Stimulated activated CD8-positive, alpha-beta memory T cell treated with anti-CD3 and anti-CD28 coated beads, Interleukin-7, amount 100 ng/mL, for 1 hour (primary cell): ENCODE measurements at places on chromosomes 12 and 14.

GRCh38 chr14:89267163-89267562, 149.9 kb downstream of the FOXN3 start:
- no peak for DNase-seq

DNA sequence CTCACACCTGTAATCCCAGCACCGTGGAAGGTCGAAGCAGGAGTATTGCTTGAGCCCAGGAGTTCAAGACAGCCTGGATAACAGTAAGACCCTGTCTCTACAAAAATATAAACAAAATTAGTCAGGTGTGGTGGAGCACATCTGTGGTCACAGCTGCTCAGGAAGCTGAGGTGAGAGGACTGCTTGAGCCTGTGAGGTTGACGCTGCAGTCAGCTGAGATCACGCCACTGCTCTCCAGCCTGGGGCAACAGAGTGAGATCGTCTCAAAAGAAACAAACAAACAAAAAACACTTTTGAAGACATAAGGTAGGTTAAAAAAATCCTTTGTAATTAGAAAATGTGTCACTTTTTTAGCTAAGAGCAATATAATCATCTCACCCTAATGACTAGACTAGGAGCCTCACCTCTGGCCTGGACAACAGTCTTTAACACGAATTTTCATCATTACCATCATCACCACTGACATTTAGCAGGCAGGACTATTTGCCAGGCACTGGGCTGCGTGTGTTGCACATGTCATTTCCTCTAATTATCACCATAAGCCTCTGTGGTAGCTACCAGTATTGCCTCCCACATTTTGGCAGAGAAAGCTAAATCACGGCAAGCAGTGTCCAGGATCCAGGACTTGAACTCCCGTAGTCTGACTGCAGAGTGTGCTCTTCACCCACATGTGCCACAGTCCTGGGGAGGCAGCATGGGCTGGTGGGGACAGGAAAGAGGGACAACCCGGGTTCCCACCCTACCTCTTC, 4.6 kb upstream of the SYCP3 start:
- no peak for DNase-seq

DNA sequence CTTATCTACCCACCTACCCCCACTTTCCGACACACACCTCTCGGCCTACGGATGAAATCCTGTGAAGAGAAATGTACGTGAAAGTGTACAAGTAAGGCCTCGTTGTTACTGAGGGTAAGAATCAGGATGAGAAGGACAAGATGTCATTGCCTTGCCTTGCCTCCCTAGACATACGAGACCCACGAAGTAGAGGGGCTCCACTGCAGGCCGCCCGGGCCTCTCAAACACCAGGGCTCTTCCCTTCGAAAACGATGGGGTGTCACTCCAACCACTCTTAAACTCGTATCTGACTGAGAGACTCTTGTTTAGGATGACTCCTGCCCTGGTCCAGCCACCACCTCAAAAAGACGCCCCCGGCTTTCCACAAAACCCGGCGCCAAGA, 498 bp downstream of the RACGAP1 start:
- DNase-seq: no peak

- peak; percentile 86 for DNase-seq
Measured at GRCh38 chr12:8045952-8046944, 13.7 kb downstream of the FOXJ2 start.

- no peak for DNase-seq
Measured at GRCh38 chr12:24821691-24822090, 127.2 kb downstream of the BCAT1 start.

DNA sequence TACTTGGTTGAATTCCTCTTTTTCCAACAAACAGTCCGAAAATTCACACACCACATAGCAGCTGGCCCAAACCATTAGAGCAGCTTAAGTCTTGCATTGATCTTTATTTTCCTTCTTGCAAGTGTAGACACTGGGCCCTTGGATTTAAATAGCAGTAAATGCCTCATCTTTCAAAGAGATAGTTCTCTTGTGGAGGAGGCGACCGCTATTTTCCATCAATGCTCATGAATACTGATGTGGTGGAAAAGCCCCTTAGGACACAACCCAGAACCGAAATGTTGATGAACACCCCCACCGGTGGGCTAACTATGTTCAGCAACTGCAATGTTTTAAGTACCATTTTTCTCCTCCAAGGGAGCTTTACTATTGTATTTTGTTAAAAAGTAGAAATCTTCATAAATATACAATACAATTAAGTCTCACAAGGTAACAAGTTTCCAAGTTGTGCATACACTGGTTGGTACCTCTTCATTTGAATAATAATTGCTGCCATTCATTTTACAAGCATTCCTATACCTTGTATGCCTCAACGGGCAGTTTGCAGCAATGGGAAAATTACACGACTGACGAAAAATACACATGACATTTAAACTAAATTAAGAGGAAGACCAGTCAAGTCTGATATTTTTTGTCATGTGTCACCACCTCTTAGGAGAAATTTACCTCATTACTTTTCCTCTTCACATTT, 18.0 kb downstream of the NIN start:
- DNase-seq: no peak

GRCh38 chr12:120358412-120359100, 10.4 kb downstream of the MSI1 start:
- DNase-seq: no peak

GRCh38 chr14:79540394-79540793, 670.9 kb downstream of the DIO2 start:
- DNase-seq: no peak

GRCh38 chr14:103070263-103070885, 13.0 kb upstream of the CDC42BPB start:
- no peak for DNase-seq

GRCh38 chr12:114812858-114813761, 129.1 kb upstream of the TBX3 start:
- no peak for DNase-seq

- no peak for DNase-seq
Measured at GRCh38 chr12:114665411-114666260, 18.3 kb downstream of the TBX3 start.

GRCh38 chr12:6333029-6333428, 8.8 kb downstream of the TNFRSF1A start:
- DNase-seq: no peak

GRCh38 chr14:103626146-103626850, 2.7 kb upstream of the KLC1 start:
- DNase-seq: no peak

DNA sequence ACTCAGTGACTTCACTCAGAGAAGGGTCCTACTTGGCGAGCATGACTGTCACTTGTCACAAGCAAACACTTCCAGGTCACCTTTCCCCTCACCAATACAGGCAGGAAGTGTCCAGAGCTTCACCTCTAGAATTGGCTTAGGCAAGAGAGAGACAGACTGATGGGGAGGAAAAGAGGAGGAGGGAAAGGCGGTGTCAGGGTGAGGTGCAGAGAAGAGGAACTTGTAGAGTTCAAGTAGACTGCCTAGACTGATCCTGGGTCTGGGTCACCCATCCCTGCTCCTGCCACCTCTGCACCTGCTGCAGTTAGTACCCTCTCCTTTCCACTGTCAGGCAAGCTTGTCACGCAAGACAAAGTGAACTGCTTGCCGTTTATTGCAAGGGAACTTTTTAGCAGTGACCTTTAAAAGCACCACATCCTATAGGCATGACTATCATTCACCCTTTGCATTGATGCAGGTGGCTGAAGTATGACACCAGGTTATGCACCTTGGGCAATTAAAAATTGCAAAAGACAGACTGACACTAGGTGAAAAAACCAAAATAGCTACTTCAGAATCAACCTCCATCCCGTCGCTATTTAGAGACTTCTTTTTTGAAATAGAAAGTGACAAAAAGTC, 292.4 kb downstream of the SYT1 start:
- no peak for DNase-seq

GRCh38 chr12:6229224-6230218, 29.3 kb downstream of the CD9 start:
- DNase-seq: no peak

GRCh38 chr12:89756585-89757398, 48.2 kb upstream of the ATP2B1 start:
- no peak for DNase-seq

DNA sequence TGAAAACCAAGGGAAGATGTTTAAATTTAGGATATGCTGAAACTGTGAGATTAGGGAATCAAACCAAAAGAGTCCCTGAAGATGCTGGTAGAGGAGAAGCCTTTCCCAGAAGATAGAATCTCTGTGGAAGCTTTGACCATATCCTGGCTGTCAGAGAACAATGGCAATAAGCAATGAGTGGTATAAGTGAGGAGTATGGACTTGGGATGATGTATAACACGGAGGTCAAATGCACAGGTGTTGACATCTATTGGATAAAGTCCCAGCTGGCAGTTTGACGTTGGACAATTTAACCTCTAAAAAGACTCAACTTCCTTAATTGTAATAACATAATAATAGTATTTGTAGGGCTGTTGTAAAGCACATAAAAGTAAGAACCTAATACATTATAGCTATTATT, 30.1 kb upstream of the CLEC14A start:
- DNase-seq: no peak

DNA sequence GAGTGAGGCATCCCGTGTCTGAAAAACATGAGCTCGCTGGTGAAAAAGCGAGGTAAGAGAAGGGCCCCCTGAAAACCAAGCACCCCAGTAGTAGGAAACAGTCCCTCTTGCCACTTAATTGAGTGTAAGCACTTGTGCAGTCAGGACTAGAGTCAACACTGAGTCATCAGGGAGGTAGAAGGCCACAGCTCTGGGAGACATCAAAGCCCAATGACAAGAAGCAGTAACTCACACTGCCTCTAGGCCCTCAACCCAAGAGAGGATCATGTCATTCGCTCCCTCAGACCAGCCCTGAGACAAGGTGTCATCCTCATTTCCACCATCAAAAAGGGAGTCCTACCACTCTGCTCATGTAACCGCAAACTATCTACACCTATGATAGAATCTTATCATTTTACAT, 17.8 kb downstream of the POMT2 start:
- no peak for DNase-seq

GRCh38 chr12:111330800-111331752, 37.8 kb downstream of the PHETA1 start:
- no peak for DNase-seq

DNA sequence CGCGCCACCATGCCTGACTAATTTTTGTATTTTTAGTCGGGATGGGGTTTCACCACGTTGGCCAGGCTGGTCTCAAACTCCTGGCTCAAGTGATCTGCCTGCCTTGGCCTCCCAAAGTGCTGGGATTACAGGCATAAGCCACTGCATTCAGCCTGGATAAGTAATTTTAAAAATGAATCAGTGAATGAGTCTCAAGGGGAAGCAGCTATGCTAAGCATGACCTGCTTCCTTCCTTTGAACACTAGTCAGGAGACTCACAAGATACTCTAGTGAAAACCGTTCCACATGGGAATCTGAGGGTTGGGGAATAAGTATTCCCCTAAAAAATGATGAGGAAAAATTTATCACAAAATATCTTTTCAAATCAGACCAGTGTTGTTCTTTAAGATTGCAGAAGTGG, 10.7 kb upstream of the FAM234B start:
- DNase-seq: no peak

- DNase-seq: no peak
Measured at GRCh38 chr12:29710104-29710503, 73.6 kb downstream of the TMTC1 start.

DNA sequence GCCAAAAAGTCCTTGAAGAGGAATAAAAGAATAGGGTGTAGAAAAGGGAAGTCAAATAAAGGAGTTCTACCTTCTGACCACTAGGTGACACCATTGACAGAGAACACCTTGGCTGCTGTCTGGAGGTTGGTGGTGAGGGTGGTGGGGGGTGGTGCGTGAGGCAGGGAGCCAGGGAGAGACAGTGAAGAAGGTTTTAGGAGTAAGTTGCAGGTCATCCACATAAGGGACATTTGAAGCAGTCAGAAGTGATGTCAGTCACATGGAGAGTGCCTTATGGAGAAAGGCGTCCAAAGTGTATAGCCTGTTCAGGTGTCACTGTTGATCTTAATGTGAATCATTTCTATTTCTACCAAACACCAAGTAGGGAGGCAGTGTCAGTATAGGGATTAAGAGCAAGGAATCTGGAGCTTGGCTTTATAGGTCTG, 279.3 kb upstream of the DDHD1 start:
- no peak for DNase-seq

DNA sequence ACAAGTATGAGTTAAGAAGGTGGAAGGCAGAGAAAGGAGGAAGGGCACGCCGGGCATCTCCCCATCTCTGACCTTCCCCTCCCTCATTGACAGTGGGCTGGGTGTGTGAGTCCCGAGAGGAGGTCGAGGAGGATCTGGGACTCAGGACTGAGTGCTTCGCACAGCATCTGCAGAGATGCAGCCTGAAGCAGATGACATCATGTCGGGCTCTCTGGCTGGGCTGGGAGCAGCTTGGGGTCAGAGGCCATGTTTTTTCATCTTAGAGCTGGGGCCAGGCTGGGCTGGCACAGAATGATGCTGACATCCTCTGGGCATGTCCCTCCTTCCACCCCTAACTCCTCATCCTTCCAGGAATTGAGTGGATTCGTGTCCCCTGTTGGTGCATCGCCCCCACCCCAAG, 43.5 kb downstream of the CMKLR1 start:
- no peak for DNase-seq

- DNase-seq: no peak
Measured at GRCh38 chr12:108570743-108571608, 8.6 kb downstream of the ISCU start.
